KG1 (cell line): ENCODE measurements at places on chromosomes 5 and 9.

GRCh38 chr5:134524826-134525682 lies at the start of gene JADE2:
JADE2 (plus strand) TSS chr5:134525670; CDS start chr5:134535858, 10,188 bp downstream.
- peak; percentile 31 for DNase-seq

- DNase-seq, result no peak
Measured at GRCh38 chr9:86925686-86926085, 21.6 kb downstream of the GAS1 start.

DNA sequence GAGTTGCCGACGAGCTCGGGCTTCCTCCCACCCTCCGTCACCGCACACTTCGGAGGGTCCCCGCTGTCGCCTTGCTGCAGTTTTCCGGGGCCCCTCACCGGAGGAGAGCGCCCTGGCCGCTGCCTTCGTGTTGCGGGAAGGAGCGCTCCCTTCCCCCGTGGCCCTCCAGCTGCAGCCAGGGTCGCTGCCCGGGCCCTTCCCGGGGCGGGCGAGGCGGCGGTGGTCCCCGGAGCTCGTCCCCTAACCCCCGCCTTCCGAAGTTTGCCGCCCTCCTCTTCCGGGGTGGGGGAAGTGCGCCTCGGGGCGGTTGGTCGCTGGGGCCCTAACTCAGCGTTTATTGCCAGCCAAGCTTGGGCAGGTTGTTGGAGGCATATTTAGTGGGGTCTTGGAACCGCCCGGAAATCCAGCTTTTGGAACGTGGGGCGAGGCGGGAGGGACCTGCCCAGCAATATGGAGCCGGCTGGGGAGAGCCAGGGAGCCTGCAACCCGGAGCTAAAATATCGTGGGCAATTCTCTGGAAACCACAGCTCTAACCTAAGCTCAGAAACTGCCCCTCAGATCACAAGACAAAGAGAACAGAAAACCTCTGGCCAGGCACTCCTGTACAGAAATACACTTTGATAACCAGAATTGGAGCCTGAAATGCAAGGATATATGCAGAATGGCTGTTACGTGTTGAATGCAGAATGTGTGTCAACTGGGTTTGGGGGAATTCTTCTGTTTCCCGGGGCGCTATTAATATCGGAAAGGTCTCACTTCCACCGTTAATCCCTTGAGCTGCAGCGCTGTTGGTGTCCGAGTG lies 890 bp downstream of the PIK3R1 start:
- peak; percentile 46 for DNase-seq

DNA sequence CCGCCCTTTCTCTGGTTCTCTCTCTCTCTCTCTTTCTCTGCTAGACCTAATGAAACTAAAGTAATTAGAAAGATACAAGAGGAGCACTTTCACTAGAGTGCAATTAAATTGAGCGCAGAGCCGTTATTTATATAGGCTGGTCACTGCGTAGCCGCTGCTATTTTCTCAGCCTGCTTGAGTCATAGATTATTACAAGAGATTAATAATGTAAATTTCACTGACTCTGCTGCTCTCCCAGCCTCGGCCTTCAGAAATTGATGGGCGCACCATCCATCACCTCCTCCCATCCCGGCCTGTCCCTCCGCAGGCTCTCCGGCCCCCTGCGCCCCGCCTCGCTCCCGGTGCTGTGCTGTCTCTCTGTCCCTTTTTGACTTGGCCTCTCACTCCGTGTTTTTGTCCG lies 268.0 kb upstream of the MVB12B start:
- DNase-seq, result no peak

- DNase-seq, result no peak
Measured at GRCh38 chr5:91423871-91424270, 40.8 kb upstream of the ARRDC3 start.

DNA sequence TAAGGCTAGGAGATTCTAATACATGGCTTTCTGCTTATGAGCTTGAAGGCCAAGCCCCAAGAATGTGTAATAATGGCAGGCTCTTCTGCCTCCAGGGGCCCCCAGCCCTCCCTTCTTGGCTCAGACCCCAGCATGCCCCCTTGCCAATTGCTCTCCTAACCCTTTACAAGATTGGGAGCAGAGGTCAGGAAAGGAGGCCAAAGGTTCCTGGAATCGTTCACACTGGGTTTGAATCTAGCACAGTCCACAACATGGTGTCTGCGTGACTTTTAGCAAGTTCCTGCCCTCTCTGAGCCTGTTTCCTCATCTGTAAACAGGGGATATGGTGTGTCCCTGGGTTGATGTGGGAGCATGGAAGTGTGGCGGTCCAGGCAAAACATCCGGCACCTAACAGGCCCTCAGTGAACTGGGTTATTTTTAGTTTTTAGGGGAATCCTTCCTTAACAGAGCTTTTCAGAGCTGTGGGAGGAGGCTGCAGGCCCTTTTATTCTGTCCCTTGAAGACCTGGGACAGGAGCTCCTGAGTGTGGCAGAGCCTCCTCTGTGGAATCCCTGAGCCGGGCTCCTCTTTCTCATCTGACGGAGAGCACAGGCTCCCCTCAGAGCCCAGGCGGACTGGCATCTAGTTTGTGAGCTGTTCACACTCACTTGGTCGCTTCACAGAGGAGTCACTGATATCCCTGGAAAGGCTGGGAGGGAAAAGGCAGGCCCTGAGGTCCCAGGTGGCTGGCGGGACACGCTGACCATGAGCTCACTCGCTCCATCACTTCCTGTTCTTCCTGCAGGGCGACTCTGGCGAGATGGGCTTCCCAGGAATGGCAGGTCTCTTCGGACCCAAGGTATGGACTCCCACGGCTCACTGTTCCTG lies 23.4 kb upstream of the ORM1 start:
- no peak for DNase-seq

- DNase-seq, result no peak
Measured at GRCh38 chr5:173208296-173208695, 26.7 kb downstream of the NKX2-5 start.

DNA sequence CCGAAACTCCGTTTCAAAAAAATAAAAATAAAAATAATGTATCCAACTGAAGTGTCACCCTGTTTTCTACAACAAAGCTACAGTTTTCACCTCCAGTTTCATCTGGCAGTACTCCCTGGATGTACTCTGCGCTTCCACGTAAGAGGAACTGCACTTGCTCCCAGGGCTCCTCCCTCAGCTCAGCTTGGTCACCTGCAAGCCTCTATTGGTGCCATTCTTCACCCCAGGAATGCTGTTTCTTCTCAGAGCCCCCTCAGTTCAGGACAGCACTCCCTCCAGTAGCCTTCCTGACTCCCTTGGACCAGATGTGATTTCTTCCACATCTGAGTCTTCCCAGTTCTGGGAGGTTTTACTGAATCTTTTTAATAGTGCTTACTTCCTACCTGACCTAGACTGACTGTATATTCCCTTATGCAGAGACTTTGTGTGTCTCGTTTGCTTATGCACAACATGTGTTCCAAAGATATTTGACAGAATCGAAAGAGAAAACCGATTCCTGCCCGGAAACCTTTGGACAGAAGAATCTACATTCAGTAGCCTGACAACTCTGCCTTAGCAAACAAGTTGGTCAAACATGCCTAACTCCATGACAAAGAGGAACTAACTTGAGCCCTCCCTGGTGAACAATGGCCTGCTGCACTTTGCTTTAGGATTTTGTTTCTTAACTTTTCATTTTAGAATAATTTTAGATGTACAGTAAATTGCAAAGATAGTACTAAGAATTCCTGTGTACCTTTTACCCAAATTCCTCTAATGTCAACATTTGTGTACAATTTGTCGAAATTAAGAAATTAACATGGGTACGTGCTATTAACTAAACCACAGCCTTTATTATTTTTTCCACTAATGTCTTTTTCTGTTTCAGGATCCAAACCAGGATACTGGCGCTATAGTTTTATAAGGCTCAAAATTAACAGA lies 814 bp downstream of the CCDC125 start:
- DNase-seq, result peak; percentile 54

- no peak for DNase-seq
Measured at GRCh38 chr5:96434201-96434645, 1.2 kb upstream of the PCSK1 start.

DNA sequence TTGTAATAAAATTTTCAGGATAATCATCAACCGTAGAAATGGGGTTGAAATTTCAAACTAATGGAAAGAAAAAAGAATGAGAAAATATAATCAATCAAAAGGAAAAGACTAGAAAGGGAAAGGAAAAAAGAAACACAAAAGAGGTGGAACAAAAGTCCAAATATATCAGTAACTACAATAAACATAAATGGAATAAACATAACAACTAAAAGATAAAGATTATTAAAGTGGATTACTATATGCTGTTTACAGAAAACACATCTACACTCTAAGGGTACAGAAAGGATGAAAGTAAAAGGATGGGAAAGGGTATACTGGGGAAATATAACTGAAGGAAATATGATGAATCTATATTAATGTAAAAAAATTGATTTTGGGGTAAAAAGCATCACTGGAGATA lies 43.0 kb downstream of the AHRR start:
- DNase-seq, result no peak

GRCh38 chr5:137136991-137137632 lies 362.0 kb downstream of the SPOCK1 start:
- no peak for DNase-seq

DNA sequence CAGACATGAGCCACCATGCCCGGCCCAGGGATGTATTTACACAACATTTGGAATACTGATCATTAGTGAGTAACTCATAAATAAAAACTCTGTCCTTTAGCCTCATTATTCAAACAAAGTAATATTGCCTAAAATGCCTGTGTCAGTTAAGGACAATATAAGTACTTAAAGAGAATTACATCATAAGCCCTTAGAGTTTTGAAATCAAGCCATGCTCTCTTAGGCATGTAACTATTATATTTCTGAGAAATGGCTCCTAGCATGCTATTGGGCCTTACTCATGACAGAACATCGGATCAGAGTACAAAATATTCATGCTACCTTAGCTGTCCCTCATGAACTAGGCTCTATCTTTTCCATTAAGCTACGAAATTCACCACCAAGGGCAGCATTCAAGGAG lies 309.3 kb downstream of the CHSY3 start:
- DNase-seq, result no peak

- DNase-seq, result no peak
Measured at GRCh38 chr5:74149395-74149794, 491.1 kb downstream of the ENC1 start.

DNA sequence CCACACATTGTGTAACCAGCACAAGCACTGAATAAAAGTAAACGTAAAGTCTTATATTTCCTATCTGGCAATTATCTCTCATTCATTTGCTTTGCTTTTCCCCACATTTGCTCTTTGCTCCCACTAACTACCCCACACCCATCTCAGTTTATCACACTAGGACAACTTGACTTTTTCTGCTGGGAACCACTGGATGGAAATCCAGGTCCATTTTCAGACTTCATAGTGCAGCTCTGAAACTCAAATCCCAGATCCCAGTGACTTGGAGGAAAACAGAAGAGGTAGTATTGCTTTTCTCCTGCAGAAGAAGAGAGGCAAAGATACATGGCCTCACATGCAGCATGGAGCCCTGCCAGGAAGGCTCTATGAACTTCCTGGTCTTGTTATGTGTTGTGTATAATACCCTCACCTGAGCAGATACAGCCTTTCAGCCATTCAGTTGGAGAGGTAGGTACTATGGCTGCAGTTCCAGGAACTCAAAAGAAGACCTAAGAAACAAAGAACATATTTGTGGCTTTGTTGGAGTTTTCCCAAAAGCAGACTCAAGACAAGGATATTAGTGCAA lies 90.0 kb upstream of the NIPBL start:
- no peak for DNase-seq

DNA sequence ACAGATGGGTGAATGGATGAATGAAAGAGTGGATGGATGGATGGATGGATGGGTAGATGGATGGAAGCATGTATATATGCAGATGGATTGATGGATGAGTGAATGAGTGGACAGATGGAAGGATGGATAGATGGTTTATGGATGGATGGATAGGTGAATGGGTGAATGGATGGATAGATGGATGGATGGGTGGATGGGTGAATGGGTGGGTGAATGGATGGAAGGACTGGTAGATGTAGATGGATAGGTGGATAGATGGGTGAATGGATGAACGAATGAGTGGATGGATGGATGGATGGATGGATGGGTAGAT lies 85.1 kb downstream of the COL5A1 start:
- DNase-seq, result no peak
